Kidney capillary endothelial cell (primary cell): ENCODE measurements at places on chromosomes 6 and 20.
A peak's percentile ranks its signal among the peaks of the same experiment; 100 is the strongest.

- peak; percentile 40 for DNase-seq
These were observed 2.6 kb downstream of the EPHA7 start for GRCh38 chr6:93416571-93417420.

GRCh38 chr6:110596354-110596753, 119.9 kb upstream of the SLC22A16 start:
- DNase-seq, result no peak

GRCh38 chr20:420721-421574, 12.8 kb downstream of the RBCK1 start:
- DNase-seq, result no peak

DNA sequence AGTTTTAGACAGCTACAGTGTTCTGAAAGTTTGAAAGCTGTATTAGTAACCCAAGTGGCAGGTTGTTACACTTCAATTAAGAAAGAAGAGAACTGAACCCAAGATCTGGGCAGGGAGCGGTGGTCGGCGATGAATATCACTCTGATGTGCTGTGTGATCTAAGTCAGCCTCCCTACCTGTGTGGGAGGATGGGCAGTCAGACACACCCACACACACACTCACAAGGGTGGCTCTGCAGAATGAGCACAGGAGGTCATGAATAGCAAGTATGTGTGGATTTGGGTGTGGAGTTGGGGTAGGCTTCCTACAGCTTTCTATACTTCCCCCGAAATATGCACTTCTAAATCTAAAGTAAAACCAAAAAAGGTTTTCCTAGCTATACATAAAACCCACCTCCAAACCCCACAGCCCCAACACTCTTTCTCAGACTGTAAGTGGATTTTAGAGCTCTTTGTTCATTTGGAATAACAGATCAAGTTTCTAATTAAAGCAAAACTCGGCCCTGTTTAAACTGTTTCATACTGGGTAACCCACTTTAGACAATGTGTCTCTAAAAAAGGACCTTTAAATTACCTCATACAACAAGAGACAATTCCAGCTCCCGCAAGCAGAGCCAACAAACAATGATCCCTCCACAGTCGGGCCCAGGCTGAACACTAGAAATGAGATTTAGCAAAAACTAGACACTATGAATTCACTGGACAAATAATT, 19.4 kb downstream of the TNFRSF21 start:
- DNase-seq, result no peak

DNA sequence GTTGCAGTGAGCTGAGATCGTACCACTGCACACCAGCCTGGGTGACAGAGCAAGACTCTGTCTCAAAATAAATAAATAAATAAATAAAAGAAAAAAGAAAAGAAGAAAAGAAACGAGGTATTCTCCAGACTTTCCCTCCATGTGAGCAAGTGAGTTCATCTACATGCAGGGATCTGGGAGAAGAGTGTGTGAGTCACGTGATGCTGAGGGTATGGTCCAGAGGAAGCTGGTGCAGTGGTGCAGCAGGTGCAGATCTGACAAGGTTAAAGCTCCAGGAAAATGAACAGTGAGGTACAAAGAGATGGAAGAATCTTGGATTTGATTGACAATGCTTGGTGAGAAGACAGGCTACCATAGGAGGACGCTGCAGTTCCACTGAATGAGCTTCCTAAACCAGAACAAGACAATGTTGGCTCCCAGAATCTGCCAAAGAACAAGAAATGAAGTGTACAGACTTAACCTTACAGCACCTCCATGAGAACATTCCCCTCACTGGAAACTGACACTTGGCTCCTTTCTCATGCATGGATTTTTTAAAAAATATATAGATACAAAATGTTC, 79.5 kb upstream of the BTBD3 start:
- no peak for DNase-seq

- peak; percentile 28 for DNase-seq
These were observed 937 bp downstream of the ZNF318 start for GRCh38 chr6:43368259-43369160.

DNA sequence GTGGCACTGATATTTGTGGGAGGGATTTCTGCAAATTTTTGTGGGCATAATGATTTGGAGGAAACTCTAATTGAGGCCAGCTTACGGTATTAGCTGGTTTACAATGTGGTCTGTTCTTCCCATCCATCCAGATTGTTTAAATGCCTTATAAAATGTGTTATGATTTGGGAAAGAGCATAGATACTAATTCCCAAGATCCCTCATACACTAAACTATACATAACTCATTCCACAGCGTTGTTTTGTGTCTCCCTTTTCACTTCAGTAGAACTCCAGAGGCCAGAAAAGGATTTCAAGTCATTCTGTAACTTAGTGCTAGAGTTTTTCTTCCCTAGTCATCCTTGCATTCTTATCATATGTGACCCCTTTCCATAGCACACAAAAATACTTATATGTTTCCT, 292.6 kb upstream of the NT5E start:
- DNase-seq, result no peak

DNA sequence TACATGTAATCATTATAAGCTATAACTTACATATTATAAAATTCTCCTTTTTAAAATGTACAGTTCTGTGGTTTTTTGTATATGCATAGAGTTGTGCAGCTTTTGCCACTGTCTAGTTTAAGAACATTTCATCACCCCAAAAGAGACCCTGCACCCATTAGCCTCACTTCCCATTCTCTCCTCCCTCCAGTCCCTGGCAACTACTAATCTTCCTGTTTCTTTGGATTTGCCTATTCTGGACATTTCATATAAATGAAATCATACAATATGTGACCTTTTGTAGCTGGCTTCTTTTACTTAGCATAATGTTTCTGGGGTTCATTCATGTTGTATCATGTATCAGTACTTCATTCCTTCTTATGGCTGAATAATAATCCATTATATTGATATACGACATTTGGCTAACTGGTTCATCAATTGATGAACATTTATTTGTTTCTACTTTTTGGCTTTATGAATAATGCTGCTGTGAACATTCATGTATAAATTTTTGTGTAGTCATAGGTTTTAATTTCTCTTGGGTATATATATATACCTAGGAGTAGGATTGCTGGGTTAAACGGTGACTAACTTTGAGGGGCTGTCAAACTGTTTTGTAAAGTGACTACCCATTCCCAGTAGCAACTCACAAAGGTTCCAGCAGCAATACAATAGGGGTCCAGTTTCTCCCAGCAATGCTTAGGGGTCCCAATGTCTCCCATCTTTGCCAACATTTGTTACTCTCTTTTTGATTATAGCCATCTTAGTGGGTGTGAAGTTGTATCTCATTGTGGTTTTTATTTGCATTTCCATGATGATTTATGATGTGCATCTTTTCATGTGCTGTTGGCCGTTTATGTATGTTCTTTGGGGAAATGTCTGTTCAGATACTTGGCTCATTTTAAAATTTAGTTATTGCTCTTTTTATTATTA, 10.7 kb downstream of the PTPRA start:
- no peak for DNase-seq

- DNase-seq, result no peak
These were observed 138.8 kb upstream of the LAMA2 start for GRCh38 chr6:128743974-128744765.

GRCh38 chr6:151317103-151317994, 74.0 kb downstream of the ZBTB2 start:
- DNase-seq, result no peak

DNA sequence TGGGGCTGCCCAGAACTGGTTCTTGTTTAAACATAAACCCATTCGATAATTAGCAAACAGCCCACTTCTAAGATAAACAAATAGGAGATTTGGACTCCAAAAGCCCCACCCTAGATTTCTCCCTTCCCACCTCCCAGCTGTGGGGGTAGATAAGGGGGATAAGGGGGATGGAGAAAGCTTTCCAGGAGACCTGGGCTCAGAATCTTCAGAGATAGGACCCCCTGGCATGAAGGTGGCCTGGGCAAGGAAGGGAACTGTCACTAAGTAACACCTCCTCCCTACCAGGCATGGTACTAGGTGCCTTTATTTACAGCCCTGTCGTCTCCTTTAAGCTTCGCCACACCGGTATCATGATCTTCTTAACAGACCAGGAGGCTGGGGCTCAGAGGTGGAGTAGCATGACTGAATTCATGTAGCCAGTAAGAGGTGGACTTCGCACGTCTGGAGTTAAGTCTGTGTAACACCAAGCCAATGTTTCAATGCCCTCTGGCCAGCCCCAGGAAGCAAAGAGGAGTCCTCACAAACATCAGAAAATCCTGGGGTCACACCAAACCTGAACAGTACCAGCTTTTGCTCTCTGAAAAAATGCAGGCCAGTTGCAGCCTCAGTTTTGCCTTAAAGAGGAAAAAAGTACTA, 4.6 kb downstream of the SDC4 start:
- no peak for DNase-seq

- no peak for DNase-seq
These were observed 76.6 kb upstream of the CHD6 start for GRCh38 chr20:41694796-41695195.

DNA sequence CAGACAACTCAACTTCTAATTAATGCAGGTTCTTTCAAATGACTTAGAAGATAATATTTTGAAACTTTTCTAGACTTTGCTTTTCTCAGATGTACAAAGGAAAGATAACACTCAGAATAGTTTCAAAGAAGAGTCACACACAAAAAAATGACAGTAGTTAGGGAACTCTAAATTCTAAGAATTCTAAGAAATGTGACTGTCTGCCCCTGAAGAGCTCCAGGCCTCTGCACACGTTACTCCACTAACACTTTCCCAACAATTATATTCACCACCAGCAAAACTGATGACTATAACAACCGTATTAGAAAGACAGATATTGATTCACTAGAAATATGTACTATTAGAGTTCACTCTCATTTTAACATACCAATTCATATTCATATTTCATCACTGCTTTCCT, 133.3 kb upstream of the SMLR1 start:
- no peak for DNase-seq

DNA sequence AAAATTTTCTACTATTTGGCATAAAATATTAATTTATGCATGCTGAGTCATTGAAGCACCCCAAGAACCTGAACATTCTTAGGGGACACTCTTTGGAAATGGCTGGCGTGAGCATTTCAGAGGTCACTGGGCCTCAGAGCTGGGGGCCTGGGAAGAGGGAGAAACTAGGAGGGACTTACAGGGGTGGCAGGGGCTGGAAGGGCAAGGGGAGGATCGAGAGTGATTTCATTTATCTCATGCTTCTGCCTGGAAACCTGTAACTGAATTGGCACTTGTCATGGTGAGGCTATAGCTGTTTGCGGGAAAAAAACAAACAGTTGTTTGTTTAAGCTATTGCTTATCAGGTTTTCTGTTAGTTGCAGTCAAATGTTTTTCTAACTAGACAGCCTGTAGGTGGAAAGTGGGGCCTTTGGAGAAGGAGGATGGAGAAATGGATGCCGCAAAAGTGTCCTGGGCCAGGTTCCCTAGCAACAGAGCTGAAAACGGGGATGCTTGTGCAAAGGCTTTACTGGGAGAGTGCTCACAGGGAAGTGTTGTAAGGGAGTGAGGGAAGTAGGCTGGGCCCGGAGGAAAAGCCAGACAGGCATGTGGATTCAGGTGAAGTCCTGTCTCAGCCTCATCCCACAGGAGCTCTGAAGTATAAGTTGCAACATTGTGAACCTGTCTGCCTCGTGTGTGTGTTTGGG, 36.4 kb upstream of the KAT14 start:
- DNase-seq, result no peak

DNA sequence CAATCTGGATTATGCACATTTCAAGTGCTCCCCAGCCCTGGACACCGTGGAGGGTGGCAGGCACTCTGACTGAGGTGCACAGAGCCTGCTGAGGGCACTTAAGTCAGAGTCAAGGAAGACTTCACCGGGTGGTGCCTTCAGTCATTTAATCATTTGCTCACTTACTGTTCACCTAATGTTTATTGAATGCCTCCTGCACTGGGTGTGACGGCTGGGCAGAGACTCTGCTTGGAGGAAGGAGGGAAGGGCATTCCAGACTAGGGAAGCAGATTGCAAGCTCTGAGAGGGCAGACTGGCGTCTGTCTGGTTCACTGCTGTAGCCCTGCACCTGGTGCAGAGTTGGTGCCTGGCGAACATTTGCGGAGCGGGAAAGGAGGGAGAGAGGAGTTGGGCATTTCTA, 54.2 kb upstream of the FAM83D start:
- no peak for DNase-seq

DNA sequence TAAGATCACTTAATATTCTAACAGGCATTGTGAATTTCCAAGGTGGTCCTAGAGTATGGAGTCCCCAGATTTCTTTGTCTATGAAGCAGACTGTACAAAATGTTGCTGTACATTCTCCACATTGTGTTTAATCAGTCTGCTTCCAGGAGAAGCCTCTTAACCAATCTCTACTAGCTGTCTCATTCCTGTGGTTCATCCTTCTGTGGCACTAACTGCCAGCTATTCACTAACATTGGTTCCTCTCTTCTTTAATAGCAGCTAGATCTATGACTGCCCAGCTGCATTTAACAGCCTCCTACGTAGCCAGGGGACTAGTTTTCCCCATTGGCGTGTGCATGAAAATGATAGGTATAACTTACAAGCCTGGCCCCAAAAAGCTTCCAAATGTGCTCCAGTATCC, 395.4 kb downstream of the SAMD5 start:
- no peak for DNase-seq

GRCh38 chr6:20148433-20148832, 63.8 kb downstream of the MBOAT1 start:
- no peak for DNase-seq

DNA sequence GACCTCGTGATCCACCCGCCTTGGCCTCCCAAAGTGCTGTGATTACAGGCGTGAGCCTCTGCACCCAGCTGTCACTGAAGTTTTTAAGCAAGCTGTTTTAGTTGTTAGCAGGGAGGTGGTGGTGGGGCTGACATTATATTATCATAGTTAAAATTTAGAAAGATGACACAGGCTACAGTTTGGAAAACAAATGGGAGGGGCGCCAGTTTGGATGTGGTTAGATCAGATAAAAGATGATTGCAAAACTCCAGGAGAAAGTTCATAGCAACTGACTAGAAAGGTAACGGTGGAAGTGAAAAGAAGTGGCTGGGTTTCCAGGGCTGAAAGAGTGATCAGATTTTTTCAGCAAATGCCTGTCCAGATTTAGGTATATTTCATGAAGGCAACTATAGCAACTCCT, 311.9 kb upstream of the CITED2 start:
- no peak for DNase-seq

- no peak for DNase-seq
These were observed 30.5 kb downstream of the PLN start for GRCh38 chr6:118578617-118579016.

DNA sequence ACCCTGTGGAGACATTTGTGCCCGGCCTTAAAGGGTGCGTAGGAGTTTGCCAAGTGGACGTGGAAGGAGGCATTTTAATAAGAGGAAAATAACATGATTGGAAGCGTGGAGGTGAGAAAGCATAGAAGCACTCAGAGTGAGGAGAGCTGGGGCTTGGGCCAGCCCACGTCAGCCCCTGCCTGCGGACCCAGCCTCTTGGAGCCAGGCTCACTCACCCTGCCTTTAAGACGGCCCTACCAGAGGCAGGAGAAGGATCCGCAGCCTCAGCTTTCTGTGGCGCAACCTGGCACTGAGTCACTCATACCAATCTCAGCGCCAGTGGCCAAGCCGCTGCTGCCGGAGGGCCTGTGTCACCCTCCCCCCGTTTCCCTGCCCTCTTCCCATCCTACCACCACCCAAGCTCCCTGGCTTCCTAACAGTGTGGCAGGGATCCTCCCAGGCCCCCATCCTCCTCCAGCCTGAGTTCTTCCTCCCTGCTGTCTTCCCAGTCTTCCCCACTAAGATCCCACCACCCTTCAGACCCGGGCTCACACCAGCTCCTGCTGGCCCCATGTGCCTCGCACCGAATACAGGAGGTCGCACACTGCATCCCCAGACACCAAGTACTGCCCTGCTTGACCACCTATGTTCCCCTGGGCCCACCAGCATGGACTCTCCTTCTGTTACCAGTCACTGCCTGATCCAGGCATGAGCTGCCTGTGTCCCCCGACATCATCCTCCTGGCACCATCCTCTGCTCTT, 285.2 kb downstream of the UST start:
- no peak for DNase-seq

- DNase-seq, result no peak
These were observed 11.9 kb upstream of the ME1 start for GRCh38 chr6:83442752-83443151.
